PC-9 (cell line): ENCODE measurements at places on chromosomes 7 and 10. TPM values are rescaled to one million over a fixed set of nuclear protein-coding genes. Genes with fewer than 3 reads are reported as not detected.

GRCh38 chr7:93920496-93921182, 896 bp upstream of the GNG11 start:
- H3K27ac ChIP-seq, result no peak overlapping the region
- H3K36me3 ChIP-seq, result no peaks in the 10 kb centered on the region
- no peaks in the 10 kb centered on the region for H3K27me3 ChIP-seq
- H3K4me1 ChIP-seq, result peaks cover under 1% of the 10 kb centered on the region
- no peak for DNase-seq
- no peak overlapping the region for H3K4me3 ChIP-seq

GRCh38 chr7:27071622-27072390, 24.0 kb downstream of the HOXA1 start:
- H3K27me3 ChIP-seq, result no peaks in the 10 kb centered on the region
- H3K27ac ChIP-seq, result peak overlapping the region; percentile 61
- H3K4me1 ChIP-seq, result peaks cover 63% of the 10 kb centered on the region
- H3K4me3 ChIP-seq, result peak overlapping the region; percentile 6; the same call in 1 of the 2 replicates

GRCh38 chr7:143050931-143051330, 1.2 kb upstream of the OR6V1 start:
- H3K36me3 ChIP-seq, result no peaks in the 10 kb centered on the region
- no peak overlapping the region for H3K27ac ChIP-seq
- H3K4me3 ChIP-seq, result no peak overlapping the region
- H3K27me3 ChIP-seq, result no peaks in the 10 kb centered on the region
- no peak for DNase-seq

DNA sequence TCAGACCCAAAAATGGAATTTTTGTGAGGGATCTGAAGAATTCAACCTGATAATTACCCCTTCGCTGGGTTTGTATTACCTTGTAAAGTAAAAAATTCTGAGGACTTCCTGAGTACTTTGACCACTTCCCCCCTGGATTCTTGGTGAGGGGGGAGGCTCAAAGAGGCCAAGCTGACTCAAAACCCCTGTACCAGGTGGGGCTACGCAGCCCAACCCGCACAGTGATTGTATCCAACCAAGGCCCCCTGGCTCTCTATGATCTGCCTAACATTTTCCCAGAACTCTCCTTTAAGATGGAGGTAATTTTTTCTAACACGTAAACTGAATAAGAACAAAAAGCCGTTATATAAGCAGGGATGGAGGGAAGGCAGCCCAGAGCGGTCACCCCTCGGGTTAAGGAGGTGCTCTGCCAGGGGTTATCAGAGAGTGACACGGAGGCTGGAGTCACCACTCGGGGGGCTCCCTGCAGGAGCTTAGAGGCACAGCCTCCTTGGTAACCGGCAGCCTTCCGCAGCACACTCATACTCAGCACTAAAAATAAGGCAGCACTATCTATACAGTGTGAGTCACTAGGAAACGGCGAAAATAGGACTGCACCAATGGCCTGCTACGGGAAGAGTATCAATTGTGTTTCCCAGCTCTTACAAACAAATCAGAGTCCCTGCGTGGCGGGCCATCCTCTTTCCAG, 255.4 kb downstream of the ELMO1 start:
- no peak overlapping the region for H3K4me3 ChIP-seq
- no peak for DNase-seq
- H3K36me3 ChIP-seq, result no peaks in the 10 kb centered on the region
- no peak overlapping the region for H3K27ac ChIP-seq

GRCh38 chr10:83915801-83916200, 223.5 kb upstream of the GHITM start:
- no peak for DNase-seq
- H3K27ac ChIP-seq, result no peak overlapping the region

- H3K4me1 ChIP-seq, result peaks cover 16% of the 10 kb centered on the region
- no peaks in the 10 kb centered on the region for H3K27me3 ChIP-seq
These were observed 744 bp downstream of the CREM start for GRCh38 chr10:35127289-35127891.

DNA sequence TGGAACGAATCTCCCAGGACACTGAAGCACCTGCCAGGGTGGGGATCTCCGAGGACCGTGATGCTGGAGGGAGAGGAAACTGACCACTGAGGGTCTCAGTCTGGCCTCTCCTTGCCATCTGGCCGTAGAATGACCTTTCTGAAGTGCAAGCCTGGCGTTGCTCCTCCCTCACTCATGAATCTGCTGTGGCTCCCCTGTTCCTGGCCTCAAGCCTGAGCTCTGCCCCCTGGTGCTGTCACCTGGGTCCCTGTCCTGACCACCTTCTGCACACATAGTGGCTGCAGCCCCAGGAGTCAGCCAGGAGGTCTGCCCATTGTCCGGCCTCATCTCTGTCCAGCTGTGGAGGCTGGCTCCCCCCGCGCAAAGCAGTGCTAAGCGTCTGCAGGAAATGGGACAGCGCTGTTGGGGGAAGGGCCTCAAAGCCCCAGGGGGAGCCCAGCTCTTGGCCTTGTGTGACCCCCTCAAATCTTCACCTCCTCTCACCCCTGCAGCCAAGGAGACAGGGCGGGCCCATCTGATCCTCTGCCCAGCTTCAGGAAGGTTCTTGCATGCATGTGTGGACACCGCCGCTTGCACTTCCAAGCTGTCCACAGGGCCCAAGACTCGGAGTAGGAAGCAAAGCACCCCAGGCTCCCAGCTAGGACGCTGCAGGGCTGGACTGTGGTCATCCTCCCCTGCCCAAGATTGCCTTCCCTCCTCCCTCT, 65.7 kb downstream of the MYL10 start:
- no peaks in the 10 kb centered on the region for H3K36me3 ChIP-seq

DNA sequence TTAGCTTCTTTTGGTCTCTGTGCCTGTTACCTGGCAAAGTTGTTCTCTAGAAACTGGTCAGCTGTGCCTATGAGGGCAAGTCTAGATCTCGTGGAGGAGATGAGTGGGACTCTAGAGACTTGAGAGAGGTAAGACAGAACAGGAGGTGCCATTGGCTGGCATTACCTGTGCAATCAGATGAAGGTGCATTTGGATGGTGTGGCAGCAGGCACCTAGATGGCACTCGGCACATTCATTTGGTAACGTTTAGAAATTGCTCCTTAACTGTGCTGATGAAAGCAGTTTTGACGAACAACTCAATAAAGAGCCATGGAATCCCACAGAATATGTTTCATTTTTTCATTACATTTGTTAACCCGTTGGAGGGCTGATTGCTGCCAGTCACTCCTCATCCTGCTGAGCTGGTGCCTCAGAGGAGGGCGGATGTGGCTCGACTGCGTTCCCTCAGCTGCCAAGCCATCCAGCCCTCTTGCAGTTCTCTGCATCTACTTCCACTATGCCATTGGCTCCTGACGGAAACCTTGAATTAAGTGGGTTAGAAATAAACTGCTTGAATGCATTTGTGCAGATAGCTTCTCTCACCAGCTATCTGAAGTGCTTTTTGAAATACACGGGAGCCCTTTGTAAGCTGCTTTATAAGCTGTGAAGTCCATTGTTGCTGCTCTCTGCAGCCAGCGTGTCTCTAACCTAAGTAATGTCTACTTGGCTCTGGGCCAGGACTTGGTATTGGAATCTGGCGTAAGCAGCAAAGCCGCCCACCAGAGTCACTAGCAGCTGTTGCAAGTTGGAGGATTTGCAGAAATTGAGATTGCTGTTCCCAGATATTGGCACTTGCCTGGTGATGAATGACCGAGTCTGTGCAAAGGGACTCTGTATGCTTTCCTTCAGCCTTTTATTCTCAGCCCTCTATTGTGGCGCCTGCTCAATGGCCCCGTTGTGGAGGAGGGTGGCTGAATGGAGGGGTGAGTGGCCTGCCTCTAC, 87.4 kb downstream of the LRRC4 start:
- no peak for DNase-seq
- H3K27me3 ChIP-seq, result no peaks in the 10 kb centered on the region
- H3K4me3 ChIP-seq, result no peak overlapping the region
- no peak overlapping the region for H3K27ac ChIP-seq

DNA sequence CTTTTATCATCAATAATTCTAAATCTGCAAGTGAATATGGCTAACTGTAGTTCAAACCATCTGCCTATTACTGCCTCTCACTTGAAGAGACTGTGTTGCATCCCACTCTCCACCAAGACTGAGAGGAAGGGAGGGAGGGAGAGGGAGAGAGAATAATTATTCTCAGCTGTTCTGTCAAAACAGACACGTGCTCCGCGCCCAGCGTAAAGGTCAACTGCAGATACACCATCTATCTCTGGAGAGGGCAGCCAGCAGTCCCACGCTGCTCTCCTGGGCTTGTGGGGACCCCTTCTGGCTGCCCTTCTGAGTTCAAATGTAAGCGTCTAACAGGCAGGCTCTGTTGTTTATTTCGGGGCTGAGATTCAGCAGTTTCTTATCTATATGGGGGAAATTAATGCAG, 625.5 kb upstream of the GALNT17 start:
- no peak overlapping the region for H3K27ac ChIP-seq
- H3K36me3 ChIP-seq, result no peaks in the 10 kb centered on the region
- no peak for DNase-seq
- H3K27me3 ChIP-seq, result peaks cover 16% of the 10 kb centered on the region; the same call in 1 of the 2 replicates

- DNase-seq, result no peak
- H3K27ac ChIP-seq, result no peak overlapping the region
- no peaks in the 10 kb centered on the region for H3K27me3 ChIP-seq
These were observed 560.0 kb upstream of the KCND2 start for GRCh38 chr7:119712886-119713462.

GRCh38 chr7:70631718-70632117, 500.2 kb upstream of the GALNT17 start:
- peaks cover 52% of the 10 kb centered on the region for H3K27me3 ChIP-seq
- no peak overlapping the region for H3K4me3 ChIP-seq
- no peaks in the 10 kb centered on the region for H3K36me3 ChIP-seq
- H3K4me1 ChIP-seq, result no peaks in the 10 kb centered on the region
- no peak for DNase-seq

DNA sequence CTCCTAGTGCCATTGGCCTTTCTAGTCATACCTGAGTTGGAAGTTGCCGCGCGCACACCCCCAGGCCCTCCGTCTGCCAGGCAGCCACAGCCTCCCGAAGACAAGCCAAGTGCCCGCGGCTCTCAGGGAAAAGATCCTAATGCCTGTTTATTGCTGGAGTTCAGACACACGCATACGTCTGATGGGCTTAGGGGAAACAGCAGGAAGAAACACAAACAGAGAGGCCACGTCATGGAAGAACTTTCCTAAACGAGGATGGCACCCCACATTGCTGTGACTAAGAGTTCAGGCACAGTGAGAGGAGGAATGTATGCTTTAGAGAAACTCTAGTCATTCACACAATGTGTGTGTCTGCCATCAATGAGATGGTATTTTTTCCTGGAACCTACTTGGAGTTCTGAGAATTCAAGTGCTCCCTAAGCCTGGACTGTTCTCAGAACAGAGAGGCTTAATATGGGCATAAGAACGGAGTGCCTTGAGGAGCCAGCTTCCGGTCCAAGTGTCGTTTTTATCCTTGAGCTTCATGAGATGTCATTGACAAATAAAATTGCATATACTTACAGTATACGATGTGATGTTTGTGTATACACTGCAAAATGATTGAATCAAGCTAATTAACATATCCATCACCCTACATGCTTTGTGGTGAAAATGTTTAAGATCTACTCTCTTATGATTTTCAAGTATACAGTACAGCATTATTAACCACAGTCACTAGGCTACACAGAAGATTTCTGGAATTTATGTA, 11.6 kb upstream of the RBP3 start:
- no peaks in the 10 kb centered on the region; the same call in 1 of the 2 replicates for H3K4me1 ChIP-seq
- no peak overlapping the region for H3K4me3 ChIP-seq
- no peak for DNase-seq
- no peak overlapping the region for H3K27ac ChIP-seq
- no peaks in the 10 kb centered on the region for H3K36me3 ChIP-seq

DNA sequence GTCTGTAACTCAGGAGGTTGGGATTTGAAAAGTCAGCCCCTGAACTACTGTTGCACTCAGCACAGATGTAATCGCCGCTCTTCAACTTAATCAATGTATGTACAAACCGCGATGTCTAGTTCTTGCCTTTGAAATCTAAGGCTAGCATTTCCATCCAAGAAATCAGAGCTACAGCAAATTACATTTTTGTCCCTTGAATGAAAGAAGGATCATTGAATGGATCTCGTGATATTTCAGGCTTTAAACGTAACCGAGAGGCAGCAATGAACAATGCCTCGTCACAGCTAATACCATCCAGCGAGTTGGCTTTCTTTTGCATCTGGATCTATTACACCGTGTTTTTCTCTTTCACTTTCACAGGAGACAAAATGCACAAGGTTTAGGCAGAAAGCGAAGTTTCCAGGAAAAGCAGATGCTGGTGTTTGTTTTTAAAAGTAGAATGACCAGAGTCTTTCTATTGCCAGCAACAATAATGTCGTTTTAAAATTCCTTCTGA, 5.5 kb downstream of the SKIDA1 start:
- no peaks in the 10 kb centered on the region for H3K27me3 ChIP-seq
- peaks cover 44% of the 10 kb centered on the region for H3K4me1 ChIP-seq
- peak; percentile 19 for DNase-seq
- peak overlapping the region; percentile 58 for H3K4me3 ChIP-seq
- 0 out of 2 replicates have a peak overlapping the region, but pooled peaks have one; percentile 23 for H3K27ac ChIP-seq

DNA sequence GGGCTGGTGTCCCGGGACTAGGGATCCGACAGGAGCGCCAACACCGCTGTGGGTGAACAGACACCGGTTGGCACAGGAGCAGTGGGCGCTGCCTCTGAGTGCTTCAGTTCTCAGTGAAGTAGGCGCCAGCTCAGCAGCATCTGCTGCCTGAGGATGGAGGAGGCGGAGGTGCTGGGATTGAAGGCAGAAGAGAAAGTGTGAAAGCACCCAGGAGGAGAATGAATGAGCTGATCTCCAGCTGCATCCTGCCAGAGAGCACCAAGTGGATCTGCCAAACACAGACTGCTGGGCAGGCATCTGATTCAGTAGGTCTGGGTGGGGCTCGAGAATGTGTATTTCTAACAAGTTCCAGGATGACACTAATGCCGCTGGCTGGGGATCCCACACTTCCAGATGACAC, 74.5 kb downstream of the LANCL2 start:
- no peaks in the 10 kb centered on the region for H3K36me3 ChIP-seq
- no peak overlapping the region for H3K27ac ChIP-seq
- no peaks in the 10 kb centered on the region for H3K4me1 ChIP-seq
- H3K4me3 ChIP-seq, result no peak overlapping the region
- DNase-seq, result no peak
- no peaks in the 10 kb centered on the region for H3K27me3 ChIP-seq

Gene POLR2J2
- 16.4 and 17.6 TPM in 2 replicates for total RNA-seq

Gene SFTPA1
- not detected in 2 replicates for total RNA-seq

Gene GRM3
- not detected in 2 replicates for total RNA-seq

Gene SEMA3D
- 2.6 and 4.8 TPM in 2 replicates for total RNA-seq

Gene SEC31B
- total RNA-seq, result 7.4 and 9.2 TPM in 2 replicates

Gene FOXI2
- not detected in 2 replicates for total RNA-seq

Gene LLCFC1
- not detected in 2 replicates for total RNA-seq
